EH (cell line): ENCODE measurements at places on chromosomes 12 and 14.

DNA sequence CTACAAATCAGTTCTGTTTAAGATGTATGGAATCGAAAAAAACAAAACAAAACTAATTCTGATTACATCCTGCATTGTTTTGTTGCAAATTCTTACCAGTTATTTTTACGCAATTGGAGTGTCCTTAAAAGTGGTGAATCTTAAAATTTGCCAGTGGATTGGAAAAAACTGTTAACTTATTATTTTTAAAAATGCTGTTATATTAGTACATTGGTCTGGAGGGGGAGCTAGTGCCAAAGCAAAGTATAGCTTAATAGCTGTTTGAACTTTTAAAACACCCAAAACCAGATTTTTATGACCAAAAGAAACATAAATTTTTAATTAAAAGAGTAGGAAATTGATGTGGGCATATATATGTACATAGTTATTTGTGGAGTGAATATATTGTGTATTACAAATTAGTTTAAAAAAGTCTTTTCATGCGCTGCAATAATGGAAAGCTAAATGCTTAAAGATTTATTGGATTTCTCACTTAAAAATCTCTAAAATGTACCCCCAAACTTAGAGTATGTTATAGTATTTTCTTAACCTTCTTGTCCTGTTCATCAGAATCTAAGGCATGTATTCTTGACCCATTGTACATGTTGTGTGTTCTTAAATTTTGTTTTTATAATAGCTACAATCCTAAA is 2.5 kb downstream of the FUT8 start:
- DNase-seq = peak; percentile 56

GRCh38 chr14:38553586-38553985 is 297.7 kb upstream of the CLEC14A start:
- DNase-seq = peak; percentile 95

DNA sequence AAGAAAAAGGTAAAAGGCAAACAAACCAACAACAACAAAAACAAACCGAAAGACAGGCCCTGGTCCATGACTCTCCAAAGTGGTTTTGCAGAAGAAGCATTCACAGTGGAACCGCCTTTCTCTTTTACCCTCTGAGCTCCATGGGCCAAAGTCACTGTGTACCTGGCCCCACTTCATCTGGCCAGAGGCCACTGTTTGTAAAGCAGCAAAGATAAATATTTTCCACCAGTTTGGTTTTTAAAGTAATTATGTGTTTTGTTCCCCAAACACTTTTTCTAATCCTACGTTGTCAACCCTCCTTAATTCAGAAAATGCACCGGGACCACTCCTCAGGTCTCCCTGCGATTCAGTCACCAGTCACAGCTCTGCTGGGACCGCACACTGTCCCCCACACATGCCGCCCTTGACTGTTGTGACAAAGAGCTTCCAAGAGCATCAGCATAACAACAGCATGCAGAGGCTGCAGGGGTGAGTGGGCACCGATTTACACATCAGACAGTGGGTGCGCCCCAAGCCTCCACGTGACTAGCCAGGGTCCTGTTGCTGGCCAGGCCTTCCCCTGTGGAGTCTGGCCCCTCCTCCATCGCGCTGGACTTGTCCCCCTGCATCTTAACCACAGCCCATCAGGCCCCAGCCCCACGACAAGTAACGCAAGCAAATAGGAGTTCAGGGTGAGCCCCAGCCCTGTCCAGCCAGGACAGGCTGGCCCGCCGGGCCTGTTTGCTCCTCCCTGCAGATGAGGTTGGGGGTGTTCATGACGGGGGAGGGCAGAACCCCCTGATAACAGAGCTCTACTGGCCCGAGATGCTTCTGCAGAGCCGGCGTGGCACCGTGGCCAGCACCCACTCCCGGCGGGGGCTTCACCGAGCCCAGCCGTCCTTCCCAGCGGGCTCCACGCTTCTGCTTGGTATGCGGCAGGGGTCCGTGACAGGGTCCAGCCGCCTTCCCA is 65.2 kb upstream of the DIO3 start:
- DNase-seq = no peak

GRCh38 chr14:91755570-91756295 is 23.8 kb upstream of the CATSPERB start:
- DNase-seq = peak; percentile 3

- no peak for DNase-seq
Observed at GRCh38 chr12:12331896-12332295, 18.1 kb downstream of the MANSC1 start.

- no peak for DNase-seq
Observed at GRCh38 chr14:94768521-94769390, 1.2 kb downstream of the GSC start.

- DNase-seq = no peak
Observed at GRCh38 chr12:100490056-100490455, 16.4 kb downstream of the NR1H4 start.

- DNase-seq = no peak
Observed at GRCh38 chr12:73445658-73446324, 1091.8 kb upstream of the ATXN7L3B start.

GRCh38 chr14:99566390-99567354 is 37.3 kb downstream of the CCDC85C start:
- DNase-seq = no peak

- DNase-seq = no peak
Observed at GRCh38 chr12:81295251-81295650, 217.4 kb downstream of the ACSS3 start.

DNA sequence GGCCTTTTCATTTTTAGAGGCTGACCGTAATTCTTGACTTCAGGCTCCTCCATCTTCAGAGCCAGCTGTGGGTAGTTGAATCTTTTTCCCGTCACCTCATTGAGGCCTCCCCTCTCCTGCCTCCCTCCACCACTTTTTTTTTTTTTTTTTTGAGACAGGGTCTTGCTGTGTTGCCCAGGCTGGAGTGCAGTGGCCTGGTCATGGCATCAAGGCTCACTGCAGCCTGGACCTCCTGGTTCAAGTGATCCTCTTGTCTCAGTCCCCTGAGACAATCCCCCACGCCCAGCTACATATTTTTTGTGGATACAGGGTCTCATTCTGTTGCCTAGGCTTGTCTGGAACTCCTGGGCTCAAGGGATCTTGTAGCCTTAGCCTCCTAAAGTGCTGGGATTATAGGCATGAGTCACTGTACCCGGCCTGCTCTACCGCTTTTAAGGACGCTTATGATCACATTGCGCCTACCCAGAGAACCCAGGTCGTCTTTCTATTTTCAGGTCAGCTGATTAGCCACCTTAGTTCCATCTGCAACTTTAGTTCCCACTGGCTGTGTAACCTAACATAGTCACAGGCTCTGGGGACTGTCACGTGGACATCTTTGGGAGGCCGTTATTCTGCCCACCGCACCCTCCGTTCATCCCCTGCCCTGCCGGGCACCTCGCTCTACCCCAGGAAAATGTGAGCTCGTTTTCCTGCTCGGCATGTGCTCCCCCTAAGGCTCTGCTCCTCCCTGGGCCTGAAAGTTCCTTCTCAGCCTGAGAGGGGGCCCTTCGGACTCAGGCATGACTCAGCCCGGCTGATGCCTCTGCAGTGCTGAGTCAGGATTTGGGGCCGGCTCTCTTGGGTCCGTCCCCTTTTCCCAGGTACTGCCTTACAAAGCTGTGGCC is 13.4 kb downstream of the TNFAIP2 start:
- DNase-seq = peak; percentile 73

GRCh38 chr12:118480235-118480634 is 103.9 kb downstream of the SUDS3 start:
- DNase-seq = peak; percentile 31

GRCh38 chr12:114092981-114093380 is 126.9 kb upstream of the RBM19 start:
- peak; percentile 5 for DNase-seq

GRCh38 chr12:89846473-89847055 is 137.9 kb upstream of the ATP2B1 start:
- DNase-seq = no peak

DNA sequence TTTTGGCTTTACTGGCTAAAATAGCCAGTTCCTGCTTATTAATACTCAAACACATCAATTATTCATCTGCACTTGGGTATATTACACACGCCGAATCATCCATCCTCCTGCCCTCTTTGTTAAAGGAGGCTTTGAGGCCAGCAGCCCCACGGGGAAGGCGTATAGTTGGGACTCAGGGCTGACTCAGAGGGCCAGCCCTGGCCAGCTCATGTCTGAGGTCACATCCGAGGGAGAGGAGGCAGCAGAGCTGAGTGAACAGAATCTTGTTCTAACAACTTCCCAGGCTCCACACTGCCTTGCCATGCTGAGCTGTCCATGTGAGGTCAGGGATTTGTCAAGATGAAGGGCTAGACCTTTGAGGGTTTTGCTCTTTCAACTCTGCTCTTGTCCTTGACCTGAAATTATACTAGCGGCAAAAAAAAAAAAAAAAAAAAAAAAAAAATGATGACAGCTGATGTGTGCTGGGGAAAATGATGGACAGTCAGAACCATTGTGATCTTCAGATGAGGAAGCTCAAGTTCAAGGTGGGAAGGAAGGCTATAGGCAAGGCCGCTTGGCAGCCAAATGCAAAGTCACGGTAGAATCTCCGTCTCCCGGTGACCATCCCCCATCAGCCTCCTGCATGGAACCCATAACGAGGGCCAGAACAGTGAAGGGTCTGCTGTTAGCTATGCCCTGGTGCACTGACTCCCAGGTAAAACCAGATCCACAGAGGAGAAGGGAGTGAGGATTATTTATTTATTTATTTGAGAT is 12.5 kb upstream of the MARK3 start:
- peak; percentile 93 for DNase-seq

- DNase-seq = peak; percentile 66
Observed at GRCh38 chr12:101859664-101860607, 17.4 kb upstream of the DRAM1 start.

DNA sequence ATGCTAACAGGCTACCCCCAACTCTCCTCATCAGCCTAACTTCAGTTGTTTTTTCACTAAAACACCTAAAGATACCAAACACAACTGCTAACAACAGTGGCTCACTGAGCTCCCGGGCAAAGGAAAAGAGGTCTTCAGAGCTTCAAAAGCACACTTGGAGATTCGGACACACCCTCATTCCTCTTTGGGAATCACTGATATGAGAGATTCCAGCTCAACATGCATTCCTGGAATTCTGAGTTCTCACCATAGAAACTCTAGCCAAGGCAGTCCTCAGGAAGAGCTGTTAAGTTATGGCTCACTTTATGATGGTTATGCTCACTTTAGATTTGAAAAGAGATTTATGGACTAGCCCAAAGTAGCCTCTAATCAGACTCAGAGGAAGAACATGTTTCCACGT is 40.1 kb downstream of the STXBP6 start:
- peak; percentile 90 for DNase-seq

DNA sequence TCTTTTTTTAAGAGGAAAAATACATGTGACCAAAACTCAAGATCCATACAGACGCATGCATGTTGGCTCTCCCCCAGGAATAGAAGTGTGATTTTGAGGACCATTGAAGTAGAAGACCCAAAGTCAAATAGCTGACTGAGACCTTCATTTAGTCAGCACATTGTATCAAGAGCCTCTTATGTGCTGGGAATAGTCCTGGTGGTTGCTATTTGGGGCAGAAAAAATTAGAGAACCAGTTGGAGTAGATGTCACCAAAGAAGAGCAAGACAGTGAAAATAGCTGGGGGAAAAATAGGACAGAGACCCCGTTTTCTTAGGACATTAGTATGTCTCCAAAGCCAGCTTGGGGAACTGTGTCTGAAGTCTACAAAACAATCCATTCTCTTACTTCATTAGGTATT is 93.6 kb downstream of the PELI2 start:
- no peak for DNase-seq

DNA sequence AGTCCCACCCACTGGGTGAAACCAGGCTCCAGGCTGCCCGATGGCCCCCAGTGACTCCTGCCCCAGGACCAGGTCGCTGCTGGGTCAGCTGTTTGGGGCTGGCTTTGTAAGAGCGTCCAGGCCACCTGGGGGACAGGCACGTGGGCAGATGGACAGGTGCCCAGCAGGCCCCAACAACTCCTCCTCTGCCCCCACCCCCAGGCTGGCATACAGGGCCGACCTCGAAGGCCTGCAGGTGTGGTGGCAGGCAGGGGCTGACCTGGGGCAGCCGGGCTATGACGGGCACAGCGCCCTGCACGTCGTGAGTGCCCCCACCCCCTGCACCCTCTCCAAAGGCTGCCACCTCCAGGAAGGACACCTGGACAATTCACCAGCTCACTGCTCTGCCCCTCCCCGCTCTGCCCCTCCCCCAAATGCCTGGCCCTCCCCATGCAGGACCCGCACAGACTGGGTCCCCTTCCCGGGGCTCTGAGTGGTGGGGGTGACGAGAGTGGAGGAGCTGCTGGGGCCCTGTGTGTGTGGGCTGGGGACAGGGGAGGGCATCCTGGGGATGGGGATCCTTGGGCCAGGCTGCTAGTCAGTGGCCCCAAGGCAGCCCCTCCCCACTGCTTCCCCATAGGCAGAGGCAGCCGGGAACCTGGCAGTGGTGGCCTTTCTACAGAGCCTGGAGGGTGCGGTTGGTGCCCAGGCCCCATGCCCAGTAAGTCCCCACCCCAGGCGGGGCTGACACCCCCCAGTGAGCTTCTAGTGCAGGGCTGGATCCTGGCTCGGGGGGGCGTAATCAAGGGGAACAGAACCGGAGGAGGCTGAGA is 26.0 kb downstream of the ASPG start:
- no peak for DNase-seq

DNA sequence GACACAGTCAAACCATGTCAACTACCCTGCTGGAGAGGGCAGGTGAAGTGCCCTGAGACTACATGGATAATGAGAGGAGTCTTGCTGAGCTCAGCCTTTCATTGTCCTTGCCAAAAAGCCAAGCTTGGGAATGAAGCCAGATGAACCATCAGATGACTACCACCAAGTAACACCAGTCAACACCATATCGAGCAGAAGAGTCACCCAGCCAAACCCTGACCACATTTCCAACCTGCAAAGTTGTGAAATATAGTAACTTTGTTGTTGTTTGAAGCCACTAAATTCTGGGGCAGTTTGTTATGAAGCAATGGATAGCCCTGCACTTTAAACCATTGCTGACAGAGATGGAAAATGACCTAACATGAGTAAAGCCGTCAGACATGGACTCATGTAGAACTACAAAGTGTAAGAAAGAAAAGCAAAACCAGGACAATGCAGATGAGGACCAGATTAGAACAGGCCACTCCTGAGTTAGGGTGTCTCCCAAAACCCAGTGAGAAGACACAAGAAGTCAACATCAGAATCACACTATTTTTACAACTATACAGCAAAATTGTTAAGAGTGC is 12.5 kb upstream of the CRADD start:
- DNase-seq = peak; percentile 38

DNA sequence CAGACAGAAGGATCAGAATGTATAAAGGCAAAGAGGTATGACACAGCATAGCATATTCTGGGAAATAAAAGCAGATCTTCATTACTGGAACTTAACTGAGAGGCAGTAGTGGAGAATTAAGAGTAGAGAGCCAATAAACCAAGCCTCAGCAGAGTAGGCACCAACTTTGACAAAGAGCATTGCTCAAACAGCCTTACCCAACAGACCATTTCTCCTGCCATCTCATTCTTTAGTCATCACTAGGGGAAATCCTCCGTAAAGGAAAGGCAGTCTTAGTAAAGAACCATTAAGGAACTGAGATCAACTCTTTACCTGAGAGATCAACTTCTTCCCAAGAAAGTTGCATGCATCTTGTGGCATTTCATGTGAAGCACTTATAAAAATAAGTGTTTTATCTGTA is 36.6 kb downstream of the SENP1 start:
- DNase-seq = no peak

- DNase-seq = no peak
Observed at GRCh38 chr14:69987406-69988121, 108.3 kb downstream of the SMOC1 start.

- peak; percentile 31 for DNase-seq
Observed at GRCh38 chr14:61110316-61111082, 129.5 kb downstream of the SLC38A6 start.

GRCh38 chr12:55472264-55472663 is 2.3 kb upstream of the OR6C70 start:
- DNase-seq = no peak
